KG1 (cell line): ENCODE measurements at places on chromosomes 16 and 17.

GRCh38 chr16:77276661-77277060 is 77.5 kb downstream of the SYCE1L start:
- no peak for DNase-seq

- DNase-seq: no peak
Measured at GRCh38 chr17:41453066-41453465, 12.3 kb upstream of the KRT38 start.

DNA sequence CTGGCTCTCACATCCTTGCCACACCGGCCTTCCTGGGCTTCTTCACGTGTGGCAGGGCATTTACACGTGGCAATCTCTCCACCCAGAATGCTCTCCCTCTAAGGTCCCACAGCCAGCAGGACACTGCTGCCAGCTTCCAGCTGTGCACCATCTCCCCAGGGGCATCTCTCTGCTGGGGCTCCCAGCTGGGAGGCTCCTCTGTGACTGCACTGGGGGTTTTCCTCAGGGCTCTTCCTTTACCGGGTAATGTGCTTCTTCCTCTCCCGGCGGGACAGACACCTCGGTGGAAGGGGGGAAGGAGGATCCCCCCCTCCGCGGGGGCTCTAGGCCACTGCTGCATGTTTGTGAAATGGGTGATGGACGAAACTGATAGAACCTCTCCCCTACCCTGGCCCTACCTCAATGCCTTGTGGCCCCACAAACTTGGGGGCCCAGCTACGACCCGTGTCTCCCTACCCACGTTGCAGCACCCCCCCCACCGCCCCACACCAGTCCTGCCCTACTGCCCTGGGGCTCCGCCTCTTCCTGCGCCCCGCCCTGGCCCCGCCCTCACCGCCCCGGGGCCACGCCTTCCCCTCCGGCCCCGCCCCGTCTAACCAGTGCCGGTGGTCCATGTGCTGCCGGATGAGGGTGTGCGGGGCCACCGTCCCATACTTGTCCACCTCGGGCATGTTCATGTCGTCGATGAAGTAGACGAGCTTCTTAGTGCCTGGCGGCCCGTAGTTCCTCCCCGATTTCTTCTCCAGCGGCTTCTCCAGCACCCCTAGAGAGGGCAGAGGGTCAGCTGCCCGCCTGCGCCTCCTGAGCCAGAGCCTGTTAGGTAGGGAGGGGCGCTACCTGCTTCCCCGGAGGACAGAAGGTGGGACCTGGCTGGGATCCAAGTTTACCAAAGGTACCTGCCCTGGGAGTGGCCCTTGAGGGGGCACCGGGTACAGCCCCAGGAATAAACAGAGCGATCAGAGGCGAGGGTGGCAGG is 92.6 kb downstream of the DNAH17 start:
- DNase-seq: no peak

DNA sequence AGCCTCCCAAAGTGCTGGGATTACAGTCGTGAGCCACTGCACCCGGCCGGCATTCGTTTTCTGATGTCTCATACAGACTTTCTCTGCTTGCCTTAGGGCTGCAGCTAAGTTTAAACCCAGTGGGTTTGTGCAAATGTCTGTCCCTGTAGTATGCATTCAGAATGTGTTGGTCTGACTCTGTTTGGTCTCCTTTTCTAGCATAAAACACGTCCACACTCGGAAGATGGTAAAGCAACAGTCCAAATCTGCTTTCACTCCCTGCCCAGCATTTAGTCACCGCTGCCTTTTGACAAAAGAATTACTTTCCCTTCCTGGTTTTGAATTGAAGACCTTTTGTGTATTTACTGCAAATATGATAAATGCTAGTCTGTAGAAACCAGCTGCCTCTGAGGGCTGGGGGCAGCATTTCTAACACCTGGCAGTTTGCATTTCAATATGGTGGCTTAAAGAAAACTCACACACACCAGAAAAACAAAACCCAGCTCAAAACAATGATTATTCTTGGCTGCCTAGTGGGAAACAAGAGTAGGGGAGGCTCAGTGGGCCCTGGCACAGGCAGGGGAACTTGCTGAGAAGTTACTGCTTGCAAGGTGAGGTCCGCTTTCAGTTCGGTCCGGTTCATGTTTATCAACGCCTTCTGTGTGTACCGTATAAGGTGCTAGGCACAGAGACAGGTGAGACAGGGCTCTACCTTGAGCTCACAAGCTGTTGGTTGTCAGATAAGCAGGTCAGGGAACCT is 56.9 kb downstream of the MSI2 start:
- DNase-seq: no peak

GRCh38 chr17:57612202-57613071 is 132.7 kb downstream of the CCDC182 start:
- no peak for DNase-seq

DNA sequence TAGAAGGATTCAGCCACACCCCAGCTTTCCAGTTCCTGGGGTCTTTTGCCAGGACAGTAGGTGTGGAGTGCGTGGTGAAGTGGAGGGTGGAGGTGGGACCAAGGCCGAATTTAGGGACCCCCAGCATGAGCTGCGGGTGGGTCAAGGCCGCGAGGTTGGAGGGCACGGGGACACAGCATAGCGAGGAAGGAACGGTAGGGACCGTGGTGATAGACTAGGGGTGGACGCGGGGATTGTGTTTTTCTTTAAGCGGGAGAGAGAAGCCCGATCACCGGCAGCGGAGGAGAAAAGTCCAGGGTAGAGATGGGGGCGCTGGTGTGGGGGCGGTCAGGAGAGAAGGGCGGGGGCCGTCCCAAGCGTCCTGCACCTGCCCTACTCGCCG is 261 bp upstream of the B4GALNT2 start:
- no peak for DNase-seq

DNA sequence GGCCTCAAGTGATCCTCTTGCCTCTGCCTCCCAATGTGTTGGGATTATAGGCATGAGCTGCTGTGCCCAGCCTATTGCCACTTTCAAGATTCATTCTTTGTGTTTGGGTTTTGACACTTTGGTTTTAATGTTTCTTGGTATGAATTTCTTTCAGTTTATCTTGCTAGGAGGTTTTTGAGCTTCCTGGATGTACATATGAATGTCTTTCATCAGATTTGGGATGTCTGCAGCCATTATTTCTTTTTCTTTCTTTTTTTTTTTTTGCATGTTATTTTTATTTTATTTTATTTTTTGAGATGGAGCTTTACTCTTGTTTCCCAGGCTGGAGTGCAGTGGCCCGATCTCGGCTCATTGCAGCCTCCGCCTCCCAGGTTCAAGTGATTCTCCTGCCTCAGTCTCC is 18.5 kb downstream of the MRPL45 start:
- DNase-seq: no peak

- DNase-seq: no peak
Measured at GRCh38 chr16:48383009-48383876, 2.0 kb downstream of the SIAH1 start.

DNA sequence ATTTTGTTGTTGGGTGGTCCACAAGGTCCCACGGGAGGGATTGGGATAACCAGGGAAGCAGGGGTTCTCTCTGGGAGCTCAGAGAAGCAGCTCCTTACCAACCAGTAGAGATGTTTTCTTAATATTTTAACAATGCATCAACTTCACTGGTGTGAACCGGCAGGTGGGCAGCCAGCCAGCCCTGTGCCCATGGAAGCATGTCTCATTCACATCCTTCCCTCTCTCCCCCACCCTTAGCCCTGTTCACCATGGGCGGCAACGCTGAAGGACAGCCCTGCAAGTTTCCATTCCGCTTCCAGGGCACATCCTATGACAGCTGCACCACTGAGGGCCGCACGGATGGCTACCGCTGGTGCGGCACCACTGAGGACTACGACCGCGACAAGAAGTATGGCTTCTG is 9.3 kb downstream of the MMP2 start:
- DNase-seq: no peak

DNA sequence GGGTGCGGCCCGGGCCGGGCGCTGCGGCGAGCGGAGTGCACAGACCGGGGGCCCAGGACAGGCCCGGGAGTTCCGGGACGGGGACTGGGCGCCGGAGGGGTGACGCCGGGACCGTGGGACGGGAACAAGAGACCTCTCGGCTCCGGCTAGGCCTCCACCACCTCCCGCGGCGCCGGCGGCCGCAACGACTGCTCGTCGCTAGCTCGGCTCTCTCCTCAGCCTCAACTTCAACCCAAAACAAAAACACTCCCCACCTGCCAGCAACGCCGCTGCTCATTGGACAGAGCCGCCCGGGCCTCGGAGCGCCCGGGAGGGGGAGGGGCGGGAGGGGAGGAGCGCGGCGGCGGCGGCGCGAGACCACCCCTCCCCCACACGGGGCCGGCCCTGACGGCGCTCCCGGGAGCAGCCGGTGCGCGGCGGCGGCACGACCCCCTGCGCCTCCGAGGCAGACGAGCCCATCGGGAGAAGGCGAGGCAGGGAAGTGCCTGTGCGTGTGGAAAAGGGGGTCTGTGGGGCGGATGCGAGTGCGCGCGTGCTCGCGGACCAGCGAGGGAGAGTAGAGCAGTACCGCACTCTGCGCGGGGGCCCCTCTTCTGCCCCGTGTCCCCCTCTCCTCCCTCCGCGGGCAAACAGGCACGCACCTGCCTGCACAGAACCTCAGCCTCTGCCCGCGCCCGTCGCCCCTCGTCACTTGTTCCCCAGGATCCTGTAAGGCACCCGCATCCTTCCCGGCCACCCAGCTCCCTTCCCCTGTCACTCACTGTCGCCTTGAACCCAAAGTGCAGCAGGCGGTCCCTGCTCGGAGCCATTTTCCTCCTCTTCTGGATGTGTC is at the start of gene FBXL20:
Gene FBXL20, minus strand, starts transcription at position 215 of the 832 bp plus-strand sequence. CDS start 224 bp downstream, outside the sequence.
- DNase-seq: peak; percentile 78

GRCh38 chr17:40531051-40531991 is 29.9 kb upstream of the TNS4 start:
- DNase-seq: no peak

- DNase-seq: no peak
Measured at GRCh38 chr16:50678531-50678930, 2.6 kb downstream of the SNX20 start.

DNA sequence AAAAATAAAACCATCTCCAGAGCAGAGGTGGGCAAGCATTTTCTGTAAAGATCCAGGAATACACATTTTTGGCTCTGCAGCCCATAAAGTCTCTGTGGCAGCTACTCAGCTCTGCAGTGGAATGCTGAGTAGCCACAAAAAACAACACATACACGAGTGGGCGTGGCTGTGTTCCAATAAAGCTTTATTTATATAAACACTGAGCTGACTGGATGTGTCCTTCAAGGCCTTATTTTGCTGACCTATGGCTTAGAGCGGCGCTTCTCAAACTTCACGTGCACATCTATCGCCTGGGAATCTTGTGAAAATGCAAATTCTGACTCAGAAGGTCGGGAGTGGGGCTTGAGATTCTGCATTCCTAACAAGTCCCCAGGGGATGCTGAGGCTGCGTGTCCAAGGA is 39.7 kb downstream of the XYLT1 start:
- DNase-seq: no peak

GRCh38 chr17:19911033-19911432 is 43.3 kb upstream of the ULK2 start:
- no peak for DNase-seq

DNA sequence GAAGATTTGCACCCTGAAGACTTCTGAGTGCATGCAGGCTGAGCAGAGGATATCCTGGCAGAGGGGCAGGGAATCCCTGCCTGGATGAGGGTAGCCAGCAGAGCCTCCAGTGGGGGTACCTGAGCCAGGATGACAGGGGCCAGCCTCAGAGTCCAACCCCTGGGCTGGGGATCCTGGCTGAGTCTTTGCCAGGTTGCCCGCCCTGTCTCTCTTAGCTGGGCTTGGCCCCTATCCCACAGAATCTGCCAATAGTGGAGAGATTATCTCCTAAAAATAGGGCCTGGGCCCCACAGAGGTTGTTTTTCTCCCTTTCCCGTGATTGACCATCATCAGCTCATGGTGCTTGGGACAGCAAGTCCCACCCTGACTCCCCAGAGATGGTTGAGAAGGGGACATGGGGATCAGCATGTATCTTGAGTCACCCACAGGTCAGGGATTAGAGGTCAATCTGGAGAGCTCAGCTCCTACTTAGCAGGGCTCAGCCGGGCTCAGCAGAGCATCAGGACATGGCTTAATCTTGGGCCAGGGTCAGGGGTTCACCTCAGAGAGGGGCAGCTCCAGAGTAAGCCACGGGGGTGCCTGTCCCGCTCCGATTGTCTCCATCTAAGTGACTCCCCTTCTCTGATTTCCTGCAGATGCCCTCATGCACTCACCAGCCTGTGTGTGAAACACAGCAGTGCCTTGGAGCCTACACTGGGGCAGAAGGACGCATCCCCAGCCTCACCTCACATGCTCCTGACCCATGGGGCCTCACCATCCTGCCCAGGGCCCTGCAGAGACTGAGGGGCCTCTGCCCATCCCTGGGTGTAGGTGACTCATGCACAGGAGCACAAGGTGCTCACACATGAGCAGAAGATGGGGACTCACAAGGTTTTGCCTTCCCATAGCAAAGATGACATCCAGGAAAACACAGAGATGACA is 11.5 kb downstream of the CDH16 start:
- no peak for DNase-seq

DNA sequence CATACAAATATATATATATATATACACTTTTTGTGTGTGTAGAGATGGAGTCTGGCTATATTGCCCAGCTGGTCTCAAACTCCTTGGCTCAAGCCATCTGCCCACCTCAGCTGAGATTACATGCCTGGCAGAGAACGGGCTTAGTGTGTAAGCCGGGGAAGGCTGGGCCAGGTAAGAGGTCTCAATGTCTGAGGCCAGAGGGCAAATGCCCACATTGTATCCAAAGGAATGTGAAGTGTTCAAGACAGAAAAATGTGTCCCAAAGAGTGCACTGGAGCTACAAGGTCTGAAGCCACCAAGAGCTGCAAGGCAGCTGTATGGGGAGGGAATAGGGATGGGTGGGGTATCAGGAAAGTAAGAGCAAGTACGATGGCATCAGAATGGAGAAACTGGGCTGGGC is 8.8 kb downstream of the CD2BP2 start:
- DNase-seq: no peak

- no peak for DNase-seq
Measured at GRCh38 chr17:8016632-8017424, 14.4 kb downstream of the GUCY2D start.

GRCh38 chr16:2527071-2527783 is 4.0 kb downstream of the CEMP1 start:
- DNase-seq: no peak

- no peak for DNase-seq
Measured at GRCh38 chr17:37691807-37692206, 48.6 kb upstream of the DDX52 start.

- DNase-seq: no peak
Measured at GRCh38 chr17:30975042-30975820, 4.4 kb downstream of the RNF135 start.

DNA sequence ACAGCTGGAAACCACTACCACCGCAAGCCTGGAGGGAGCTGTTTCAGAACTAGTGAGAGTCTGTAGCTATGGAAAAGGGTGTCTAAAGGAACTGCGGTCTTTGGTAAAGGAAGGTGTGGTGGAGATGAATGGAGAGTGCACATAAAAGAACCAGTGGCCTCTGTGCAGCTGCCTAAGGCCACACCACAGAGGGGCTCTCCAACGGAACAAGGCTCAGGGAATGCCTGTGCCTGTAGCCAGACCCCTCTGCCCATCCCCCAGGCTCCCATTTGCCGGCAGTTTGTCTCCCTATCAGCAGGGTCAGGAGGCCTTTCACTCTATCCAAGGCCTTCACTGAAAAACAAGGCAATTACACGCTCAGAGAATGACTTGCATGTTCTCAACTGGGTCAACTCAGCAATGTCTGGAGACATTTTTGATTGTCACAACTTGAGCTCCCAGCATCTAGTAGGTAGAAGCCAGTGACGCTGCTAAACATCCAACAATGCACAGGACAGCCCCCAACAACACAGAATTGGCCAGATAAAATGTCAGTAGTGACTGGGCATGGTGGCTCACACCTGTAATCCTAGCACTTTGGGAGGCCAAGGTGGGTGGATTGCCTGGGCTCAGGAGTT is 3.3 kb upstream of the FDXR start:
- no peak for DNase-seq

- DNase-seq: no peak
Measured at GRCh38 chr17:72282439-72283029, 161.7 kb downstream of the SOX9 start.
